ENCODE measurements at places on chromosomes 5 and 9.

DNA sequence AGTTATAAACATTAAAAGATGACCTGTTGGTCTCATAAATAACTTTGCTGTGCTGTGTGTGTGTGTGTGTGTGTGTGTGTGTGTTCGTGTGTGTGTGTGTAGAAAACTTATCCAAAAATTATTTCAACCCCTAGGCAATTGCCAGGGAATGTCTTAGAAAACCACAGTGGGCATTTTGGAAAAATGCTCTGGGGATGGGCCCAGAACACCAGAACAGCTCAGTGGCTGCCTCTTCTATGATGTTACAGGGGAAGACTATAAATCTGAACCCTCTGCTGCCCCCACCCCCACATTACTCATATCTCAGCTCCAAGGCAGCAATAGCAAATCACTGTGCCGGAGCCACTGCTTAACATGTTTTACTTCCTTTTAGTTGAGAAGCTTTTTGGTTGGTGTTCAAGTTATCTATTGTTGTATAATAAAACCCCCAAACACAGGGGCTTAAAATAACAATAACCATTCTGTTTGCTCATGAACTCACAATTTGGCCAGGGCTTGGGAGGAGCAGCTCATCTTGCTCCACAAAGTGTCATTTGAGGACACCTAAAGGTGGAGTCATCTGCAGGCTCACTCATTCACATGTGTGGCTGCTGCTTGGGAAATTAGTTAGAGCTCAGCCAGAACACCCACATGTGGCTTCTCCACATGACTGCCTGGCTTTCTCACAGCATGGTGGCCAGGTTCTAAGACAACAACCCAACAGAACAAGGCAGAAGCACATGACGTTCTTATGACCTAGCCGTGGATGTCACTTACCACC lies 40.4 kb downstream of the ACTBL2 start:
- DNase-seq = no peak

DNA sequence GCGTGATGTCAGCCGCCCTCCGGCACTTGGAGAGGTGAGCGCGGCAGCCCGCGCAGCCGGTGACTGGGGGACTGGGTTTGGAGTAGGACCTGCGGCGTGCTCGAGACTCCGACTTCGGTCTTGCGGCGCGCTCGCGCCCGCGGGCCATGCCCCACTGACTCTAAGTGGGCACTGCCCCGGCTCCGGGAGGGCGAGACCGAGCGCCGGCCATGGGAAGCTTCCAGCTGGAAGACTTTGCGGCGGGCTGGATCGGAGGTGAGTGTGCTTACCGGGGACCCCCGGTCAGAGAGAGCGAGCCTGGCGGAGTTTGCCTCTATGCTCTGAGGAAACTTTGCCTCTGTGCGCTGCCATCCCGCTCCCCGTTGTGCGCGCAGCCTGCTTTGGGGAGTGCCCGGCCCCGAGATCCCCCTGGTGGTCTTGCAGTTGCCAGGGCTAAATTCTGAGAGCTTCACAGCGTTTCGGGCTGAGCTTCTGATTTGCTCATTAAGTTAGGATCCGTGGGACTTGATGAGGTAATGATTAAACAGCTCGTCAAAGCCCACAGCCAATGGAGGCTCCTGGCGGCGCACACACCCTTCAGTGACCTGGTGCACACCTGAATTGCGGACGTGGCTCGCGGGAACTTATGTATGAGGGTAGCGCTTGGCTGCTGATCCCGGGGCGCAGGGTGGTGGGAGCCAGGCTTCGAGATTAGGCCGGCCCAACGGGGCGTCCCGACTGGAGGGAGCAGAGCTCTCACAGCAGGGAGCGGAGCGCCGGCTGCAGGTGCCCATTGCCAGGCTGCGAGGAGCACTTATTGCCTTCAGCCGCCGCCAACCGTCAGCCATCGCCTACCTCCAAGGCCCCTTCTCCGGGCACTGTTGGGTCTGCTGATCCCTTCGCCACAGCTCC lies at the start of gene SLC25A48:
TSS of gene SLC25A48 (plus strand) at position 25 of the 891 bp plus-strand sequence. CDS start at position 210, 185 bp downstream.
- no peak for DNase-seq

- no peak for DNase-seq
These were observed 120.4 kb downstream of the RAPGEF6 start for GRCh38 chr5:131514316-131515283.

DNA sequence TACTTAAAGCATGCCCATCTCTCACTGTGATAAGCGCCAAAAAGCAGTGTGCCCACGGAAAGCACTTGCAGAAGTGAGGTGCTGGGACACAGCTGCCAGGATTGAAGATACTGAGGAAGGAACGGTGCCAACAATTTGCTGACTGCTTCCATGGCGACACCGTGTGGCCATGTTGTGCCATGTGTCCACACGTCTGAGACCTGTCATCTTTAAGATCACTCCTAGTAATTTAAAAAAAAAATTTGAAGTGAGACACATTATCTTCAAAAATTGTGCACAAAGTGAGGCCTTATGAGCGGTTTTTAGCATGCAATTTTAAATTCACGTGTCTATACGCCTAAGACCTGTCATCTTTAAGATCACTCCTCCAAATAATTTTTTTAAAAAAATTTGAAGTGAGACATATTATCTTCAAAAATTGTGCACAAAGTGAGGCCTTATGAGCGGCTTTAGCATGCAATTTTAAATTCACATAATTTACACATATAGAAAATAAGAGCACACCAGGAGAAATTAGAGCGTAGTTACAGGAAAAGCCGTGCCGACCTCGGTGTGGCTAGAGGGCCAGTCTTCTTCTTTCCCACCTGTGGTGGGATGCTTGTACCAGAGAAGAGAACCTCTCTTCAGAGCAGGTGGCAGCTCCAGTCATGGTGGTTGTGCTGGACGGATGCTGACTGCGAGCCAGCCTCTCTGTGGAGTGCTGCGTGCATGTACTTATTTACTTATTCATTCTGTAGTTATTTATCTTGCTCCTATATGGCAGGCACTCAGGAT lies 21.4 kb upstream of the FLT4 start:
- DNase-seq = no peak

DNA sequence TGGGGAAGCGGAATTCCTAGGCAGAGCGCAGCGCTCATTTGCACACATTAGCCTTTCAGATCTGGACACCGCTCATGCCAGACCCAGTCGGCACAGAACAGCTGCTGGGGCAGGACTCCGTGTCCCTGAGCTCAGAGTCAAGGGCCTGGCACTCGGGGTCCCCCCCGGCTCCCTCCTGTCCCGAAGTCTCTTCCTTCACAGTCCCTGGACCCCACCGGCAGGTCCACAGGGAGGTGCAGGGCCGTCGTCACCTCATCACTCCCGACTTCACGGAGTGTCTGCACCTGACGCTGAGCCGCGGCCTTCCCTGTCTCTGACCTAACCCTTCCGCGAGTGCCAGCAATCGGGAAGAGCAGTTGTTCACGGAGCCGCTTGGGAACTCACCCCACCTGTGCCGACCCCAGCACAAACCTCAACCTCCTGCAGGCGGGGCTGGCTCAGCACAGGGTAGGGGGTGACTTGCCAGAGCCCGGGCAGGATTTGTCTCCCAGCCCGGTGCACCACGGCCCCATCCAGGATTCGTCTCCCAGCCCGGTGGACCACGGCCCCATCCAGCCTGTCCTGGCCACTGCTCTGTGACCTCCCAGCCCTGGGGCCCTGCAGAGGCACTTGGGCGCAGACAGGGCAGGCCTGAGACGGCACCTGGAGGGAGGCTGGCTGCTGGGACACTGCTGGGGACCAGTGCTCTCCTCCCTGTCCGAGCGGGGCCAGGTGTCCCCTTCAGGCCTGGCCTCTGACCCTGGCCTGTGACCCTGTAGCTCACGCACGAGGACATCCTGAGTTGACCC lies 9.9 kb upstream of the SLC9A3 start:
- no peak for DNase-seq

DNA sequence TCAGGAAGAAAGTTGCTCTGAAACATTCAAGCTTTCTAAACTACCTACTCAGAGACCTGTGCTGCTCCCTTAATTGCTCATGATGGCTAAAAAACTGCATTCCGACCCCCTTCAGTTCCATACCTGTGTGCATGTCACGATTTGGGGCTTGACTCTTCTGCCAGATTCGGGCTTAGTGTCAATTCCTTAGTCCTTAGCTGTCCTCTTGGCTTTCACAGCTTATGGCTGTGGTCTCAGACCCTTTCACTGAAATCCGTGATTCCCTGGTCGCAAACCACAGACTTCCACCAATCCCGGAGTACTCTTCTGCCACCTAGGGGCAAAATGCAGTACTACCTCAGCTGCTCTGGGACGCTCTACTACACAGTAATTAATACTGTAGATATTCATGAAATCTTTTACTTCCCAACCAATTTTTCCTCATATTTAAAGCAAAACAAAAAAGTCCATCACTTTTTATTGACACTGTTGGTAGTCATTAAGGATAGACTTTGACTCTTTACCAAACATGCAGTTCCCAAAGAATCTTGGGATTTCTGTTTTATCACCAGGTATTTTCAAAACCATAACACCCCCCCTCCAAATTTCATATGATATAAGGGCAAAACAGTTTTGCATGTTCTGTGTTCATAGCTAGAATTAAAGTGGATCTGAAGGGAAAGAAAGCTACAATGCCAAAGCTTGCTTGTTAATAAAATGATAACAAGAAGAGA lies 617.4 kb downstream of the SLCO4C1 start:
- peak; percentile 64 for DNase-seq

DNA sequence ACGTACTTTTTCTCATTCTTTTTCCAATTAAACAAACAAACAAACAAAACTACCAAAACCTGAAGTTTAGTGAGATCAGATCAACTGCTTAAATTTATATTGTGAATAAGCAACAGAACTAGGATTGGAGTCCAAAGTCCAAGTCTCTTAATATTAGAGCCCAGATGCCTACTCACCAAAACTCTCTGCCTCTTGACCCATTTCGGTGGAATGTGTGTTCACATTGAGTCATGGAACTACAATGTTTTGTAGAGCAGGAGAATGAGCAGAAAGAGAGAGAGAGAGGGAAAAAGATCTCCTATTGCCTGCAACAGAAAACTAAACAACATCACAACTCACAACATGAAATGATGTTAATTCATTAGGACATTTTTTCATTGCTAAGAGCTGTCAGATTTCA lies 751.1 kb downstream of the TLR4 start:
- no peak for DNase-seq

DNA sequence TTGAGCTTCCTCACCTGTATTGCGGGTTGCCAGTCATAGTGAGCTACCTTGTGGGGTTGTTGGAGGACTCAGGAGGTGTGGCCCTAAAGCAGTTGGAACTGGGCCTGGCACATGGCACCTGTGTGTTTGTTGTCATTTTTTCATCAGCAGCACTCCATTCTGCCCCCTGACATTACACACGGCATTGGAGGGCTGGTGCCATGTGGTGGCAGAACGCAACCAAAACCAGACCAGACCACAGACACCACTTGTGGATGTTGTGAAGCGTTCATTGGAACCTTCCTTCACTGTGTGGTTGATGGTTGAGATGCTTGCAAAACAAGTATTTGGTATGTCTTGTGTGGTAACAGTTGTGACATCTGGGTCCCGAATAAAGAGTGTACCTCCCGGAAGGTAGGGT lies 113.2 kb upstream of the ERCC6L2 start:
- DNase-seq = no peak

DNA sequence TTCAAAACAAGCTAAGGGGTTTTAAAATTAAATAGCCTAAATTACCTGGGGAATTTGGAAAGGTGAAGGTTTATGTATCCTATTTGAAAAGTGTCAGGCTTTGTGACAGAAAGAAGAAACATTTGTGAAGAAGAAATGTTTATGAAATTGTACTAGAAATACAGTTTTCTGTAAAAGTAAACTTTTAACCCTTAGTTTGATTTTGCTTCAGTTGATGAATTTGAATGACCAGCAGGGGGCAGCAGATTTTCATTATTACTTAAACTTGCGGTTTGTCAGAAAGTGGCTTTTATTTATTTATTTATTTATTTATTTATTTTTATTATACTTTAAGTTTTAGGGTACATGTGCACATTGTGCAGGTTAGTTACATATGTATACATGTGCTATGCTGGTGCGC lies 58.1 kb downstream of the NNT start:
- no peak for DNase-seq

DNA sequence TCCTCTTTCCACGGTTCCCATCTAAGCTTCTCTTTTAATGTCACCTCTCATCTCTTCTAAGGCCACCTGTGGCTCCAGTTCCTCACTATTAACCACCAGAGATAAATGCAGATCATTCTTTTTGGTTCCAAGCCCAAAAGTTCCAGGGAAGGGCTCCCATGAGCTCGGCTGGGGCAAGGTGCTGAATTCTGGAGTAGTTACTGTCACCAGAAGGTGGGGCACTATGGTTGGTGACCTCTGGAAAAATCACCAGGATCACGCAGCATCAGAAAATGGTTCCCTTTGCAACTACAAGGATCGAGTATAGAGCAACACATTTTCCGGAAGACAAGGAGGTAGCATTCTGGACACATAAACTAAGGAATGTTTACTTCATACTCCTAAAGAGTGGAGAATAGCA lies 528.7 kb upstream of the DAP start:
- no peak for DNase-seq

DNA sequence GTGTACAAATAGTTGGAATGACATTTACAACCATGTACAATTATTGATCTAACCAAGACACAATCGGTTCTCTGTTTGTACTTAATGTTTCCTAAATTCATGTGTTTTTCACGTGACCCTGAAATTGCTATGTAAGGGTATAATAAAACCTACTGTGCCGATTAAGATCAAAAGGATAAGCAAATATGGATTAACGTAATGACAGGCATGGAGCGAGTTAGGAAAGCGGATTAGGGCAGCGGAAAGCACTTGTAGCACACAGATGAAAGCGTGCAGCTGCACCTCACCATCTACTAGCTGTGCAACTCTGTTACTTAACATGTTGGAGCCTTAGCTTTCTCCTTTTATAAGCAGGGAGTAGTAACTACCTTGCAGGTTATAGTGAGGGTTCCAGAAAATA lies 38.3 kb upstream of the ZFYVE16 start:
- no peak for DNase-seq

DNA sequence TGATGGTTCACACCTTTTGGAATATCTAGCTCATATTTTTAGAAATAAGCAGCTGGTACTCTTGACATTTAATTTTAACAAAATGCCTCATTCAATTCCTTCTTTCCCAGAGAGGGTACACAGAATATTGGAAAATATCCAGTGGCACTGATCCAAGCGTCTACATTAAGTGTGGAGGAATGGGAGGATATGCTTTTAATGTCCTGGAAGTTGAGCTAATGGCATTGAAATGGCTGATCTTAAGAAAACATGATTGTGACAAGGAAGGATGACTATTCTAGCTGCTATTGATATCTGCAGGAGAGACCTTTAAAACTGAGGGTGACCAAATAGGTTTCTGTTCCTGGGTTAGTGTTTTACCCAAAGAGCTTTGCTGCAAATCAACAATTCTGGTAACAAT lies 30.0 kb downstream of the ZNF366 start:
- DNase-seq = no peak

- no peak for DNase-seq
These were observed 11.4 kb upstream of the ARSI start for GRCh38 chr5:150313921-150314716.

DNA sequence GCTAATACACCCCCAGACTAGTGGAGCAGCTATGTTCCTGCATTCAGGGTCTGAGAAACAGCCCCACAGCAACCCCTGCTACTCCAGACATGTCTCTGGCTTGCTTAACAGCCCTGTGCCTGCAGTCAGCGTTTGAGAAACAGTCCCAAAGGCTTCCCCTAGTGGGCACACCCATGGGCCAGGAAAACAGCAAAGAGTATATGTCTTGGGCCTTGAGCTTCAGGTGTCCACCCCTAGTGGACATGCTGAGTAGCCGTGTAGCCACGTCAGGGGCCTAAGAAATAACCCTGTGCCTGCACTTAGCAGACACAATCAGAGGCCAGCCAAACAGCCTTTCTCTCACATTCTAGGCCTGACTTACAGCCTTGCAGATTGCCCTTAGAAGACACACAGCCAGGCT lies 698.6 kb downstream of the PTPRD start:
- DNase-seq = no peak

- DNase-seq = no peak
These were observed 336.8 kb upstream of the RGMB start for GRCh38 chr5:98436667-98437066.

Data from right atrium auricular region (tissue), 2 donors.